ENCODE measurements at places on chromosomes 13 and 19. TPM values are rescaled to one million over a fixed set of nuclear protein-coding genes. Genes with fewer than 3 reads are reported as not detected.

KRTDAP gene
- not detected for total RNA-seq

CALR3 gene
- total RNA-seq: not detected

GET3 gene
- 14.7 TPM for total RNA-seq

PCDH20 gene
- 1.0 TPM for total RNA-seq

CYSLTR2 gene
- under 0.01 TPM for total RNA-seq

CPT1C gene
- total RNA-seq: not detected

KLK14 gene
- 1.2 TPM for total RNA-seq

NCR1 gene
- total RNA-seq: 2.8 TPM

FAM124A gene
- total RNA-seq: 2.3 TPM

TGFB1 gene
- total RNA-seq: 28.5 TPM

ELSPBP1 gene
- total RNA-seq: not detected

JSRP1 gene
- total RNA-seq: 1.2 TPM

PLPPR2 gene
- total RNA-seq: 31.2 TPM

MBD3L3 gene
- total RNA-seq: not detected

NLRP9 gene
- not detected for total RNA-seq

IL12RB1 gene
- 4.8 TPM for total RNA-seq

CATSPERD gene
- total RNA-seq: not detected
